ENCODE measurements at places on chromosomes 4 and X.

DNA sequence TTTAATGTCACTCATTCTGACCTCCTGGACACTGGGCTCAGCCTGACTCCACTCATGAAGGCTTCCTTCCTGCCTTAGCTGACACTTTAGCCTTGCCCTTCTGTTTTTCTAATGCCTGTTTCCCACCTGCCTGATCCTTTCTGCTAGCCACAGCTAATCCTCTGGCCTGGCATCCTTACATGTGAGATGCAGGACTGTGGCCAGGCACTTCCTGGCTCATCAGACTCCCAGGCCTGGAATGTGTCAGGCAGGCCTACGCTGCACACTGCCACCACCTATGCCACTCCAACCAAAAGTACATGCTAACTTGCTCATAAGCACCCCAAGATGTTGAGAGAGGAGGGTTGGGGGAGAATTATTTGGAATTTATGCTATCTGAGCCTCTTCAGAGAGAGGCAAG lies 138.8 kb upstream of the NALF2 start:
- no peak for DNase-seq

GRCh38 chrX:68822641-68823410 lies 6.0 kb upstream of the EFNB1 start:
- no peak for DNase-seq

DNA sequence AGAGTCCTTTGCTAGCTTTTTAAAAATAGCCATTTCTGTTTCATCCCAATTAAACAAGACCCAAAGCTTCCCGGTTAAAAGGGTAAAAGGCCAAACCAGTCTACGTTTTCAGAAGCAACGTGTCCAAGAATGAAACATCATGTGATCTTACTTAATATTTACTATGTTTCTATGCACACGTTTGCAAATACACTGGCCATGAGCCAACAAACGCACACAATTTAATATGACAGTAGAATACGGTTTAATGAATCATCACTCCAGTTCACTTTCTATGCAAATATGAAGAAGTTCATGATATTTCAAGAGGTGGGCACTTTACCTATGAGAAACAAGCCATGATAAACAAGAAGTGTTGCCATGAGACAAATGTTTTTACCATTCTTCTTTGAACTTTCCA lies 4.3 kb downstream of the NR0B1 start:
- DNase-seq = no peak

GRCh38 chr4:89708903-89709421 lies 128.0 kb downstream of the SNCA start:
- DNase-seq = no peak

- no peak for DNase-seq
These were observed 444.1 kb downstream of the BCOR start for GRCh38 chrX:39653691-39654090.

DNA sequence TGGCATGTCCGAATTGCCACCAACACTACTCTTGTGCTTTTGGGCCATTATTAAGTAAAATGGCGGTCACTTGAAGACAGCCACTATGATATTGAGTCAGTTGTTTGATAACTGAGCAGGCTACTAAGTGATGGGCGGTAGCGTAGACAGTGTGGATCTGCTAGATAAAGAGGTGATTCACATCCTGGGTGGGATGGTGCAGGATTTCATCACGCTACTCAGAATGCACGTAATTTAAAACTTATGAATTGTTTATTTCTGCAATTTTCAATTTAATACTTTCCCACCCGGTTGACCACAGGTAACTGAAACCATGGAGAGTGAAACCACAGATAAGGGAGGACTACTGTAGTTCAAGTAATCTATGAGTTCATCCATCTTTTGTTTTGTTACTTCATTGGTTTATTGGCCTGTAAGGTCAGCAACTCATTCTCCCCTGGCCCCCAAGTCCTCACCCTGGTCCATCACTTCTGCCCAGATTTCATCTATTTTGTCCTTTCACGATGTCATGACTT lies 2.9 kb downstream of the ARAF start:
- DNase-seq = no peak

DNA sequence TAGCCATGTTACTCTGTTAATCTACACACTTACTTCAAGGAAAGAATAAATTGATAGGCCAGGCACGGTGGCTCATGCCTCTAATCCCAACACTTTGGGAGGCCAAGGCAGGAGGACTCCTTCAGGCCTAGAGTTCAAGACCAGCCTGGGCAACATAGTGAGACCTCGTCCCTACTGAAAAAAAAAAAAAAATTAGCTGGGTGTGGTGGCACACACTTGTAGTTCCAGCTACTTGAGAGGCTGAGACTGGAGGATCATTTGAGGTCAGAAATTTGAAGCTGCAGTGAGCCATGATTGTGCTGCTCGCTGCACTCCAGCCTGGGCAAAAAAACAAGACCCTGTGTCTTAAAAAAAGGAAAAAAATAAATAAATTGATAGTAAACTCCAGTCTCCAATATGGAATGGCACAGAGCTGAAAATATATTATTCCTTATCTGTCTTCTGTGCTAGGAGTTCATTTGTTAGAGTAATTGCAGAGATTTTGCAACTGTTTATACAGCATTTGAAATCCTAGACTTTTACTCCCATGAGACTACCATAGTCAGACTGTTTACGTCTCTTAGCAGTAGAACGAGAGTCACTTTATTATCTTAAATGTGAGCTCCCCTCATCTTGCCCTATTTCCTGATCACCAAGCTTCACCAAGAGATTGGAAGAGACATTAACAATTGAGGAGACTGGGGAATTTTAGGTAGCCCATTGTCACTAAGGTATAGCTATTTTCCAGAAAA lies 18.8 kb upstream of the TMEM131L start:
- no peak for DNase-seq

DNA sequence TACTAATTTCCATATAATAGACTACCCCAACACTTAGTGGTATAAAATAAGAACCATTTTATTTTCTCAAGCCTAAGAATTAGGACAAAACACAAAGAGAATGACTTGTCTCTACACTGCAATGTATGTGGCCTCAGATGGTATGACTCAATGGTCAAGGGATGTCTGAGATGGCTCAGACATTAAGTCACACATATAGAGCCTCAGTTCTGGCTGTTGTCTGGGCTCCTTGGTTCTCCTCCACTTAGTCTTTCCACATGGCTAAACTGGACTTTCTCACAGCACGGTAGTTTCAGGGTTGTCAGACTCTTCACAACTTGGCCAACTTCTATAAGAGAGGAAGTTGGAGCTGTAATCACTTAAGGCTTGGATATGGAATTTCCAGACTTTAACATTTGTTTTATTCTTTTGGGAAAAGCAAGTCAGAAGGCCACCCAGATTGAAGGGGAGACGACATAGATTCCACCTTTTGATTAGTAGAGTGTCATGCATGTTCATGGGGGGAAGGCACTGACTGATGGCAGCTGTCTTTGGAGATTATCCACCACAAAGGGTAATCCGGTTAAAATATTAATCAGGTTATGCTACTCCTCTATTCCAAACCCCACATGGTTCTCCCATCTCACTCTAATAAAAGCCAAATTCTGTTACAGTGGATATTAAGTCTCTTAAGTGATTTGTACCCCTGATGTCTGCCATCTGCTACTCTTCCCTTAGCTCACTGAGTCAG lies 9.4 kb downstream of the IL15 start:
- DNase-seq = no peak

- DNase-seq = no peak
These were observed 152.7 kb downstream of the C4orf33 start for GRCh38 chr4:129248621-129249020.

GRCh38 chr4:172061204-172061603 lies 248.0 kb downstream of the GALNTL6 start:
- no peak for DNase-seq

- peak; percentile 54 for DNase-seq
These were observed 59.3 kb downstream of the IRF2 start for GRCh38 chr4:184415071-184415470.

DNA sequence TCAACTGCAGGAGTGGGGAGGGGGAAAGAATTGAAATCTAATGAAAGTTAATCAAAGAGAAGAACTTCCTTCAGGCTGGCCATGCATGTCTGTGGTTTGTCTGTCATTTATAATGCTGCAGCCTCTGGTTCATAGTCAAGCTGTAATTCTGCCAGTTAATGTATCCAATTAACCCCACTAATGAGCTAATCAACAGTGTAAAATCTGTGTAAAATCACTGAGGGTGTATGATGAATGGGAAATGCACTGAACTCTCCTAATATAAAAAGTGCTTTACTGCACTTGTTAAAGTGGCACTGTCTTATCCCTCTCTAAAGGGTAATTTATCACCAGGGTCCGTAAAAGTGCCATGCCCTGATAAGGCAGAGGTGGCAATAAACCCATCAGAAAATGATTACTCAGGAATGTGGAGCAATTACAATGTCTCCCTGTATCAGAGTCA lies 798.1 kb downstream of the PDHA2 start:
- no peak for DNase-seq

- DNase-seq = no peak
These were observed 34.1 kb upstream of the SRD5A3 start for GRCh38 chr4:55311792-55312488.

GRCh38 chrX:7568597-7568996 lies 274.4 kb upstream of the VCX start:
- DNase-seq = no peak

- DNase-seq = peak; percentile 17
These were observed 73.1 kb downstream of the MAML3 start for GRCh38 chr4:140080883-140081282.

- no peak for DNase-seq
These were observed 140.2 kb downstream of the DCLK2 start for GRCh38 chr4:150218447-150218846.

GRCh38 chrX:119539872-119540271 lies 25.3 kb downstream of the STEEP1 start:
- DNase-seq = no peak

DNA sequence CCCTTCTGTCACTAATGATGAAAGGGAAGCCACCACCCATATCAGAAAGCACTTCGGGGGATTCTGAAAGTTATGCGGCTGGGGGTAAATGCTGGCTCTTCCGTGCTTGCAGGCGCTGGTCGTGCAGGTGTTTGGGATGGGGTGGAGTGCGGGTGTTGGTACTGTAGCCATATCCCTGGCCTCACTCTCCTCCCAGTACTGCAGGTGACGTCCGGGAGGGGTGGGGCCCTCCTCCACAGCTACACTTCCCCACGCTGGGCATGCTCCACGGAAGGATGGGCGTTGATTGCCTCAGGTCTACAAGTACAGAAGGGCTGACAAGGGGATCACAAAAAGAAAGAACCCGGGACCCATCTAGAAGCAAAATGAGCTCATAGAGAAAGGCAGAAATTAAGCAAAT lies 48.6 kb upstream of the CLDN24 start:
- DNase-seq = no peak

- no peak for DNase-seq
These were observed 32.6 kb upstream of the MSMO1 start for GRCh38 chr4:165294907-165295306.

DNA sequence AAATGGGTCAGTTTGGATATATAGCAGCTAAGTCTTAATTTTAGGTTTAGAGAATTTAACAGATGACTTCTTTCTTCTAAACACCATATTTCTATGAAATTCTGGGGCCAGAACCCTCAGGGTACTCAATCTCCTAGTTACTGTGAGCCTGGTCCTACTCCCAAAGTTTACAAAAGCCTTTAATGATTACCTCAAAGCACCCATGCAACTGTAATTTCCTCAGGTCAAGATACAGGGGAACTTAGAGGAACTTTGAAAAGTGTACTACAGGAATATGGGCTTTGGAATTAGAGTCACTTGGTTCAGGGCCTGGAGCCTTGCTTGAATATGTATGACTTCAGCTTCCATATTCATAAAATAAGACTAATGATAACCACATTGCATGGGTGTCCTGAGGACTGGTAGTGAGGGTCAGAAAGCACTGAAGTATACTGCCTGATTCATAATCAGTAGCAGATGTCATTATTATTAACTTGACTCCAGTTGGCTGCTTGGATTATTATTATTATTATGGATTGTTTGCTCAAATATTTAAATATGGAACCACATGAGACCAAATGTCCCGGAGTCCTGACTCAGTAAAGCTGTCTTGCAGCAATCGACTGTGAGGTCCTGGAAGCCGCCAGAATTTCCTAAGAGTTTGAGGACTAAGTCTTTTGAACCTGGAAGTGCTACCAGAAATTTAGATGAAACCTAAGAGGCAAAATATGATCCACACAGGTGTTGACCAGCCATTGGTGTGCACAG lies 2.0 kb upstream of the ADH7 start:
- DNase-seq = no peak

GRCh38 chr4:108635070-108635655 lies 14.8 kb downstream of the RPL34 start:
- no peak for DNase-seq

DNA sequence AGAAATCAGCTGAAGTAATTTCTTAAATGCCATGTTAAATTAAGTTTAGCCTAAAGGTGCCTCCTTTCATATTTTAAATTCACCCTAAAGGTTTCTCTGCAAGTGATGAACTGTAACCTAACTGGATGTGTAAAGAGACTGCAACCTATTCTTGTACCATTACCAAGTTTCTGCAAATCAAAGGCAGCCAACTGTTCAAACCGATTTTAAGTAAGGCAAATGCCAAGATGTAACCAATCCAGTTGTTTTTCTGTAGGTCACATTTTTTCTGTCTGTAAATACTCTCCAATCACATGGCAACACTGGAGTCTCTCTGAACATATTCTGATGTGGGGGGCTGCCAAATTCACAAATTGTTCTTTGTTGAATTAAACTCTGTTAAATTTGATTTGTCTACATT lies 42.4 kb upstream of the FGF2 start:
- DNase-seq = no peak

GRCh38 chr4:118954246-118954645 lies 65.6 kb downstream of the SYNPO2 start:
- DNase-seq = no peak

- DNase-seq = no peak
These were observed 36.3 kb downstream of the RTL5 start for GRCh38 chrX:72095370-72095769.

- no peak for DNase-seq
These were observed 237.8 kb upstream of the ADGRL3 start for GRCh38 chr4:60962286-60962685.

DNA sequence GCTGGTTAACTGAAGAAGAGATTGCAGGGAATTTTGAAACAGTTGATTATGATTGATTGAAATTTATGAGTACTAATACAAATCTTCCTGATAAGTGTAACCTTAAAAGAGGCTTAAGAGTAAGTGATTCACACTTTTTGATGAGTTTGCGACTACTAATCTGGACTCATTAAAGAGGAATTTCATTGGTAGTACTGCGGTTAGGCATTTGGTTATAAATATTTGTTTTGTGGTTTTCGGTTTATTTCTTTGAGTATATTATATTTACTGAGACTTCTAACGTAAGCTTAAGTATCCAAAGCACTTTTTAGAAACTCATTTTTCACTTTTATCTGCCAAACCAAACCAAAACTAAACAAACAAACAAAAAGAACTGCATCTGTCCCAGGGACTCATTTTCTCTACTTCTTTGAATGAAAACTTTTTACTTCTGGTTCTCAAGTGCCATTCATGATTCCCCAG lies 20.7 kb downstream of the SLIT2 start:
- DNase-seq = no peak

- DNase-seq = no peak
These were observed 98.8 kb downstream of the ANXA3 start for GRCh38 chr4:78650106-78651024.

DNA sequence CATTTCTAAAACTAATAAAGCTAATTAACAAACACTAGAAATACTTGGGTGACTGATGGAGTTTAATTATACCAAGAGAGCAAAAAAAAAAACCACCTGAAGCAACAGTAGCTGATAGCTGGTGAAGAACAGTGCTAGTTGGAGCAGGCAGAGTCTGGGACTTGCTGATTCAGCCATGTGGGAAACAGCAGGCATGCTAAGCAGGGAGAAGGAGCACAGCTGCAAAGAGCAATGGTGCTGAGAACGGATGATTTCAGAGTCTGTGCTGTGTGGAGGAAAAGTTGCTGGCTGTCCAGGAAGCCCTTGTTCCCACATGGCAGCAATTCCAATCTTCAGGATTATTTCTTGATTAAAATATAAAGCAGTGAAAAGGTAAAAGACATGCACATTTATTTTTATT lies 68.8 kb downstream of the NPY1R start:
- DNase-seq = no peak
